COR-L47 (cell line): ENCODE measurements at places on chromosomes 6 and 20.

GRCh38 chr6:56343295-56343694, 95.9 kb upstream of the COL21A1 start:
- no peak for DNase-seq

DNA sequence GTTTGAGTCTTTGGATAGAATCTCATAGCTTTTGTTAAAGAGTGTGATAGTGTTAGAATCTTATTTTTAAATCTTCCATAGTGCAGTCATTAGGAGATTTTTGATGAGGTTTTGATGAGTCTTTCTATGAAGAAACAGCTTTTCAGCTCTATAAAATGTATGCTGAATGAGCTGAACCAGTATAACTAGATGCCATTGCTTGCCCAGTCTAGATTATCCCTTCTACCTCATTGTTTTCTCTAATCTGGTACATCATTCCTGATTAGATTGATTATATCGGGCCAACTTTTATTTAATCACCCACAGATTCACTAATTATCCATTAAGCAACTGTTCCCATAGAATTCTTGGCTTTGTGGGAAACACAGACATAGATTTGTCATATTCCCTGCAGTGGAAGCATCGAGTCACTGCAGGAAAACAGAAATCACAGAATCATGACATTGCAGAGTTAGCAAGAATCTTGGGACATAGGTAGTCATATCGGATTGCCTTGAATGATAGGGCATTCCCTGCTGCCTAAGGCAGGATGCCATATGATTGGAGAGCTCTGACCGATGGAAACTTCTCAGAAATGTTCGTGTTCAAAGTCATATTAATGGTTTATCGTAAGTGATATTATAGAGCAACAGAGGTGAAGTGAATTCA, 882.7 kb upstream of the FLRT3 start:
- DNase-seq, result no peak

GRCh38 chr6:111580826-111581505, 24.7 kb downstream of the TRAF3IP2 start:
- no peak for DNase-seq

DNA sequence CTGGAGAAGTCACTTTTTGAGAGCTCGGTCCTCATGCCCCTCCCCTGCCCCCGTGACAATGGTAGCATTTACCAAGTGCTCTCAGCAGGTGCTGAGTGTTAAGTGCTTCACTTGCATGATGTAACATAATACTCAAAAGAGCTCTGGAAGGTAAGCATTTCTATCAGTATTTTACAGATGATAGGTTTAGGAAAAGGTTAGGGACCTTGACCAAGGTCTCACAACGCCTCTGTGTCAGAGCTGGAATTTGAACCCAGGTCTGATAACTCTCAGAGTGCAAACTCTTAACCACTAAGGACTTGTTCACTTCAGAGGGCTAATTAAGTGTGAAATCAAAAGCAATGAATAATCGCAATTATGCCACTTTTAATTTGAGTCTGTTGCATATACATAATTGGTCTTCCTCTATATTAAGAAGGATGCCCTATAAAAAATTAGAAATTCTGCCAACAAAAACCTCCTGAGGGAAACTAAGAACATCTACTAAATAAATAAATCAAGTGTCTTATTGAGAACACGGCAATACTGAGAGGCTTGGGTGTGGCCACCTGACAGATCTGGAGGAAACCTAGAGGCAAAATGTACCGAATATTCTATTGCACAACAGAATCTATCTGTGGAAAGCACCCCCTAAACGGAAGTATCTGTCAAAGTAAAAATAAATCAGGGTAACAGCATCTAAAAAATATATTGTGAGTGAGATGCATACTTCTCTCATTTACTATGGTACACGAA, 109.8 kb downstream of the BACH2 start:
- DNase-seq, result no peak

- DNase-seq, result no peak
These were observed 242.7 kb downstream of the CLIC5 start for GRCh38 chr6:45772886-45773495.

DNA sequence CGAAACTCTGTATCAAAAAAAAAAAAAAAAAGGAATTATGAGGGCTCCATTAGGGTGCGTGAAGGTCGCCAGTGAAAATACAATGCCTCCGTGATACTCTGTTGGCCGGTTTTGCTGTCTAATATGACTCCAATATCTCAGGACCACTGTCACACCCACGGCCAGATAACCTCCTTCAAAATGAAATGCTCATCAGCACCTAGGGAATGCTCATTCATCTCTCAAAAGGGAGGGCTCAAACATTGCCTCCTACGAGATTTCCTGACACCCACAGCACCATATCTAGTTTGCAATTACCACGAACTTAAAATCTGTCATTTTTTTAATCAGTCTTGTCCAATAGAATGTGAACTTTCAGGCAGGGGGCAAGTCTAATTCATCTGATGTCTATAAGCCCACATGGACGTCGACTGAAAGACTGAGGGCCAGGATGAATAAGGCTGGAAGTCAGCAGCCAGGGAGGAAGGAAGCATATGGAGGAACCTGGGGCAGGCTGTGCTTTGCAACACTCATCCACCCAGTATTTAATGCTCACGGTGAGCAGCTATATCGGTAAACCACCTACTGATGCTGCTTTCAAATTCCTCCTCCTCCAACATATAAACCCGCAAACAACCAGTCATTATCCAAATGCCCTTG, 42.8 kb downstream of the MAP3K5 start:
- no peak for DNase-seq

DNA sequence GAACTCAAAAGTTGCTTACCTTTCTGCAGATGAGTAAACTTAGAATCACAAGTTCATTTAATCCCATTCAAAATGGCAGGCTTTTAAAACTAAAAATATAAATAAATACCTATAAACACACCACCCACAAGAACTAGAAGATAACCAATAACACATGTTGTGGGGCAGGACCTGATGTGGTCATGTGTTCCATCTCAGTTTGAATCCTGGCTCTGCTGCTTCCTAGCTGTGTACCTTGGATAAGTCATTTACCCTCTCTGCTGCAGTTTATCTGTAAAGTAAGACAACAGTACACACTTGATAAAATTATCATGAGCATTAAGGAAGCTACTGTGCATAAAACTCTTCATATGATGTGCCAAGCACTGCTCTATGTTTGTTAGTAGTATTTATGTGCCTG, 22.0 kb downstream of the TRIM27 start:
- no peak for DNase-seq

DNA sequence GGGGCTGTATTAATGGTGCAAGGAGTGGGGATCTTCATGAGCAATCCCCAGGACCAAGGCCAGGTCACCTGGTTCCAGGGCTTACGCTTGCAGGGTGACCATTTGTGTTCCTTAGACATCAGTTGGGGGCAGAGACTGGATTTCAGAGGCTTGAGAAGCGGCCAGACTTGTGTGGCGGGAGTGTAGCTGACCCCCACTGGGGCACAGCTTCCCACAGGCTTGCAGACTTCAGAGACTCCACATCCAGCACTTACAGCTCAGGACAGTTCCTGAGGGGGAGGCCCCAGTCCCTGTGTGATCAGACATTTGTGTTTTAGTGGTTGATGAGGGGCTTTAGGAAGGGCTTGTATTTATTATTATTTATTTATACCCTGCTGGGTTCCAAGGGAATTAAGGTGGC, 15.3 kb downstream of the TJAP1 start:
- DNase-seq, result no peak
